IMR-90 (cell line): ENCODE measurements at places on chromosomes 6 and 20. TPM values are rescaled to one million over a fixed set of nuclear protein-coding genes. Genes with fewer than 3 reads are reported as not detected.

DNA sequence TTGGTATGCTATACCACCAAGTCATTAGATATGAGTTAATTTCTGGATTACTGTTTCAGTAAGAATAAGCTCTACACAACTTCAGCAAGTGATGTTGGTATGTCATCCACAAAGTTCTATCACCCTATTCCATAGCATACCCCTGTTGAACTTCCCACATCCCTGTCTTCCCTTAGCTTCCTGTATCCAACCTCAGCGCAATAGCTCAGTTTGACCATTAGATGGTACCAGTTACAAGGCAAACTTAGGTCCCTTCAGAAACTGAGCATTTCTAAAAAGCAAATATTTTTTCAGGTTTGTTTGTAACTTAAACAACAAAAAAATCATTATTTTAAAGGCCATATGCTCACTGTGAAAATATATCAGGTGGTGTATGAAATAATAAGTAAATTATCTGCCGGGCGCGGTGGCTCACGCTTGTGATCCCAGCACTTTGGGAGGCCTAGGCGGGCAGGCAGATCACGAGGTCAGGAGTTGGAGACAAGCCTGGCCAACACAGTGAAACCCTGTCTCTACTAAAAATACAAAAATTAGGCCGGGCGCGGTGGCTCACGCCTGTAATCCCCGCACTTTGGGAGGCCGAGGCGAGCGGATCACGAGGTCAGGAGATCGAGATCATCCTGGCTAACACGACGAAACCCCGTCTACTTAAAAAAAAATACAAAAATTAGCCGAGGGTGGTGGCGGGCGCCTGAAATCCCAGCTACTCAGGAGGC is 8.8 kb upstream of the MOG start:
- H3K27me3 ChIP-seq: no peaks in the 10 kb centered on the region
- no peaks in the 10 kb centered on the region for H3K4me1 ChIP-seq
- H3K27ac ChIP-seq: no peak overlapping the region
- no peak overlapping the region for H3K4me3 ChIP-seq
- DNase-seq: peak; percentile 50
- no peaks in the 10 kb centered on the region for H3K36me3 ChIP-seq

- H3K4me1 ChIP-seq: peaks cover 3% of the 10 kb centered on the region
- H3K36me3 ChIP-seq: no peaks in the 10 kb centered on the region
- H3K4me3 ChIP-seq: no peak overlapping the region
- H3K27ac ChIP-seq: no peak overlapping the region
- DNase-seq: no peak
- H3K27me3 ChIP-seq: no peaks in the 10 kb centered on the region
Observed at GRCh38 chr20:11158146-11158545, 484.3 kb upstream of the JAG1 start.

PHACTR1 gene
- polyA plus RNA-seq: not detected in 2 replicates

GRCh38 chr6:28443112-28443773 is at the start of gene ZSCAN23:
TSS of gene ZSCAN23 (minus strand) at chr6:28443491. CDS start at chr6:28436266, 7,225 bp downstream.
- peak within 1 kb of the TSS; percentile 91 for H3K4me3 ChIP-seq
- DNase-seq: peak; percentile 92
- H3K27me3 ChIP-seq: no peaks in the 10 kb centered on the region
- no peaks in the 10 kb centered on the region for H3K4me1 ChIP-seq

DNA sequence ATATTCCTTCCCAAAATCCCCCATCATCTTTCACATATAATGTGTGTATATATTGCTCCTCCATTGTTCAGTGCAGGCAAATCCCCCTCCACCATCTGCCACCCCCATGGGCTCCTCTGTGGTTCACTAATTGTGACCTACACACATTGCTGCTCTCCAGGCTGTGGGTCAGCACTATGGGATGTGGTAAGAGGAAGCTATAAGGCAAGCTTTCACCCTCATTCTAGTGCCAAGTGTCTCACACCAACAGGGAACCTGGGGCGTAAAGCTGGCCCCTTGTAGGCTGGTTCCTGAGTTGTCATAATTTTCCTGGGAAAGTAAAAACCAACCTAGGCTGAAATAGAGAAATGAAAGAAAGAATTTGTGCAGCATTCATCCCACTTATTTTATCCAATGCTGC is 16.8 kb downstream of the FKBP1A start:
- DNase-seq: no peak
- H3K27me3 ChIP-seq: no peaks in the 10 kb centered on the region
- peak overlapping the region; percentile 23; the same call in 1 of the 2 replicates for H3K27ac ChIP-seq
